Central memory CD8-positive, alpha-beta T cell (primary cell): ENCODE measurements at places on chromosomes 4 and X.

DNA sequence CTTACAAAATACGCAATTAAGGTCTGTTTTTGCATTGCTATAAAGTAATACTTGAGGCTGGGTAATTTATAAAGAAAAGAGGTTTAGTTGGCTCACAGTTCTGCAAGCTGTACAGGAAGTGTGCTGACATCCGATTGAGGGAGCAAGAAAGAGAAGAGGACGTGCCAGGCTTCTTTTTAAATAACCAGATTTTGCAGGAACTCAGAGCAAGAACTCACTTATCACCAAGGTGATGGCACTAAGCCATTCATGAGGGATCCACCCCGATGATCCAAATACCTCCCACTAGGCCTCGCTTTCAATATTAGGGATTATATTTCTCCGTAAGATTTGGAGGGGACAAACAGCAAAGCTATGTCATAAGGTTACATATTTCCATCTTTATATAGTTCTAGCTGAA, 456.7 kb downstream of the GLUD2 start:
- no peak for DNase-seq

DNA sequence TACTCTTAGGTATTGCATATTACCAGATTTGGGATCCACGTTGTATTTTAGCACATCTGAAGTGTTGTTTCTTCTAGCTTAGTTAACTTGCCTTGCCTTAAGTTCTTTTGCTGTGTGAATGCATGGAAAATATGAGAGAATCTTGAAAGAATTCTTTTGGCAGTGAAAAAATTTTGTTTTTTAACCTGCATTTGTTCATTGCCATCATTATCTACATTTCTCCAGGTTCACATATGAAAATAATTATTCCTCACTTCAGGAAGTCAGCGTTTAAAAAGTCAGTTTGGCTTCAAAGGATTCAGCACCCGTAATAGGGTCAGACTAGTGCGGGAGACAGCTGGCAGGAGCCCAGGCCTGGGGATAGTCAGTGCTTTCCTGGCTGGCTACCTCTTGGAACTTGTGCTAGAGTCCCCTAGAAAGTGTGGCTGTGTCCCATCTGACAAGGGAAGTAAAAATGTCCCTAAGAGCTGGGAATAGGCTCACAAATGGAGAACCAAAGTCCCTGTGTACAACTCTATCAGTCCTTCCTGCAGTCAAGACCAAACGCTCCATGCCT, 251.9 kb upstream of the KLF3 start:
- no peak for DNase-seq

GRCh38 chr4:142707401-142707800, 138.7 kb downstream of the INPP4B start:
- no peak for DNase-seq

- DNase-seq, result no peak
These were observed 25.7 kb downstream of the NKX1-1 start for GRCh38 chr4:1380368-1381151.

GRCh38 chr4:40367451-40367850, 32.3 kb downstream of the CHRNA9 start:
- DNase-seq, result no peak

DNA sequence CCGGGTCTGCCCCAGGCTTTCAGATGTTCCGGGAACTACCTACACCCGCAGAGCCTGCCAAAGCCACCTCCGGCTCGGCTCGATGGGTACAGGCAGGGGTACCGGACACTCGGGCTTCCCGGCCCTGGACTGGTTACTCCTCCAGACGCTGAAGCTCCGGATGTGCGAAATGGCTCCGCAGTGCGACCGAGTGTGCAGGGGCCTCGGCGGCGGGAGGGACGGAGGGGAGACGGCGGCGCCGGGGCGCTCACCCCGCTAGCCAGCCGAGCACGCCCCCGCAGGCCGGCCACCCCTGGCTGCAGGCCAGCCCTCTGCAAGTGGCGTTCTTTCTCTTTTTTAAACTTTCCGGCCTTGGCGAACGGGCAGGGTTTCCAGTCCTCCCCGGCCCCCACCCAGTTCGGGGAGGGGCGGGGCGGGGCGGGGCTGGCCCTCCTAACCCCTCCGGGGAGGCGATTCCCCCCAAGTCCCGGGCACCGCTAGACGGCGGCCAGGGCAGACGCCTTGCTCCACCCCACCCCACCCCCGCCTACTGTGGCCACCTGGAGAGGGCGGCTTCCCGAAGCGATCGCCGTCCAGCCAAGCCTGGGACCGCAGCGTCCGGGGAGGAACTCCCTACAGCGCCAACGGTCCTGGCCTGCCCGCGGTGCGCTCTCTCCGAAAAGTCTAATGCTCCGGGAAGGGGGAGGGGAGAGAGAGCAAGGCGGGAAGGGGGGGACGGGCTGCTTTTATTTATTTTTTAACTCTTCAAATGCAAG, 7.5 kb downstream of the BCOR start:
- DNase-seq, result no peak

GRCh38 chr4:92618968-92619367, 315.2 kb downstream of the GRID2 start:
- DNase-seq, result no peak

GRCh38 chr4:10098780-10099160, 17.8 kb downstream of the WDR1 start:
- DNase-seq, result no peak

DNA sequence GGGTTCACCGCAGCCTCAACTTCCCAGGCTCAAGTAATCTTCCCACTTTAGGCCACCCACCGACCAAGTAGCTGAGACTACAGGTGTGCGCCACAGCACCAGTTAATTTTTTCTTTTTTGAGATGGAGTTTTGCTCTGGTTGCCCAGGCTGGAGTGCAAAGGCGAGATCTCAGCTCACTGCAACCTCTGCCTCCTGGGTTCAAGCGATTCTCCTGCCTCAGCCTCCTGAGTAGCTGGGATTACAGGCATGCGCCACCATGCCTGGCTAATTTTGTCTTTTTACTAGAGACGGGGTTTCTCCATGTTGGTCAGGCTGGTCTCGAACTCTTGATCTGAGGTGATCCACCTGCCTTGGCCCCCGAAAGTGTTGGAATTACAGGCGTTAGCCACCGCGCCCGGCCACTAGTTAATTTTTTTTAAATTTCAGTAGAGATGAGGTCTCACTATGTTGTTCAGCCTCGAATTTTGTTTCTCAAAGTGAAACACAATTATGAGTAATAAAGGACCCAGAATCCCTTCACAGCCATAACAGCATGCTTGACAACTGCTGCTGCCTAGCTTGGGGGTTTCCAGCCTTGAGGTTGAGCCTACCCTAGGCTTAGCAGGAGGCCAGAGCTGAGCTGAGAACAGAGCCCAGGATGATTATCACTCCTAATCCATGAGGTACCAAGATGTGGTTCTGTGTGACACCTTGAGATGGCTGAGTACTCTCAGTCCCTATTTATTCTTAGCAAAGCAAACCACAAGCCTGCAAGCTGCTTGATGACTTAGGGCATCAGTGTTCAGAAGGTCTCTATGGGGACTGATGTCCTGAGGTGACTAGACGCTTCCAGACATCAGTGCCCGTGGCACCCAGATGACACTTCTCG, 41.6 kb upstream of the NKRF start:
- peak; percentile 15 for DNase-seq

GRCh38 chr4:159075531-159075932, 27.3 kb upstream of the RAPGEF2 start:
- no peak for DNase-seq

- no peak for DNase-seq
These were observed 2.6 kb downstream of the SLC25A31 start for GRCh38 chr4:127732623-127733328.

GRCh38 chrX:107227780-107228485, 21.5 kb downstream of the DNAAF6 start:
- DNase-seq, result no peak

- DNase-seq, result no peak
These were observed 42.7 kb downstream of the HPRT1 start for GRCh38 chrX:134502686-134503085.

DNA sequence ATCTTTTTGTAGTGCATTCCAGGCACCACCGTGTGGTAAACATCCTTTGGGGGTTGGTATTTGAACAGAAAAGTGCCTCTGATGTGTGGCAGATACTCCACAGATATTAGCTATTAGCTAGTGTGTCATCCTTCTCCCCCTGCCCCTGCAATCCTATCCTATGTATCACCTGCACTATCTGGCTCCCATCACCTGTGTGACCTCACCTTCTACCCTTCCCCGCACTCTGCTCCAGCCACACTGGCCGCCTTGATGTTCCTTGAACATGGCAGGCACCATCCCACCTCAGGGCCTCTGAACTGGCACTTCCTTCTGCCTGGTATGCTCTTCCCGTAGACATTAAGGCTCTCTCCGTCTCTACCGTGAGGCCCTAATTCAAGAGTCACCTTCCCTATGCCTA, 3.7 kb downstream of the ELK1 start:
- no peak for DNase-seq

- DNase-seq, result no peak
These were observed at the start of the genes CSAG1 and MAGEA12 for GRCh38 chrX:152733261-152733975. TSS of gene CSAG1 (minus strand) at chrX:152733721. CDS start at chrX:152732460, 1,261 bp downstream. TSS of gene MAGEA12 (plus strand) at chrX:152733757. CDS start at chrX:152736162, 2,405 bp downstream.

GRCh38 chr4:22978656-22979055, 285.9 kb downstream of the GBA3 start:
- DNase-seq, result no peak
